Activated naive CD4-positive, alpha-beta T cell treated with anti-CD3 and anti-CD28 coated beads for 36 hours (primary cell): ENCODE measurements at places on chromosomes 7 and 10. TPM values are rescaled to one million over a fixed set of nuclear protein-coding genes. Genes with fewer than 3 reads are reported as not detected.
A peak's percentile ranks its signal among the peaks of the same experiment; 100 is the strongest.

- no peaks in the 10 kb centered on the region for H3K36me3 ChIP-seq
- no peaks in the 10 kb centered on the region for H3K27me3 ChIP-seq
Observed at GRCh38 chr7:35702541-35702940, 7.6 kb upstream of the HERPUD2 start.

GRCh38 chr10:48478469-48478868, 126.4 kb downstream of the ARHGAP22 start:
- H3K27ac ChIP-seq = no peak overlapping the region
- no peak for DNase-seq
- no peaks in the 10 kb centered on the region for H3K4me1 ChIP-seq
- H3K4me3 ChIP-seq = no peak overlapping the region

Gene CTAGE4
- 1.5 TPM for total RNA-seq

DNA sequence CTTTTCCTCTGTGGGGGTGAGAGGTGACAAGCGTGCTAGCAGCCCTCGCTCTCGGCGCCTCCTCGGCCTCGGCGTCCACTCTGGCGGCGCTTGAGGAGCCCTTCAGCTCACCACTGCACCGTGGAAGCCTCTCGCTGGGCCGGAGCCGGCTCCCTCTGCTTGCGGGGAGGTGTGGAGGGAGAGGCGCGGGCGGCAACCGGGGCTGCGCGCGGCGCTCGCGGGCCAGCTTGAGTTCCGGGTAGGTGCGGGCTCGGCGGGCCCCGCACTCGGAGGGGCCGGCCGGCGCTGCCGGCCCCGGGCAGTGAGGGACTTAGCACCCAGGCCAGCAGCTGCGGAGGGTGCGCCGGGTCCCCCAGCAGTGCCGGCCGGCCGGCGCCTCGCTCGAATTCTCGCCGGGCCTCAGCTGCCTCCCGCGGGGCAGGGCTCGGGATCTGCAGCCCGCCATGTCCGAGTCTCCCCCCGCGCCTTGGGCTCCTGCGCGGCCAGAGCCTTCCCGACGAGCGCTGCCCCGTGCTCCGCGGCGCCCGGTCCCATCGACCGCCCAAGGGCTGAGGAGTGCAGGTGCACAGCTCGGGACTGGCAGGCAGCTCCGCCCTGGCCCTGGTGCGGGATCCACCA, 352.8 kb upstream of the PODXL start:
- DNase-seq = no peak
- H3K4me1 ChIP-seq = no peaks in the 10 kb centered on the region
- H3K36me3 ChIP-seq = no peaks in the 10 kb centered on the region
- no peak overlapping the region for H3K4me3 ChIP-seq
- H3K27me3 ChIP-seq = peaks cover 48% of the 10 kb centered on the region
- H3K27ac ChIP-seq = no peak overlapping the region

GRCh38 chr7:106421181-106421762, 136.5 kb upstream of the NAMPT start:
- H3K4me1 ChIP-seq = peaks cover 84% of the 10 kb centered on the region
- peaks cover 11% of the 10 kb centered on the region for H3K27me3 ChIP-seq
- no peak overlapping the region for H3K4me3 ChIP-seq
- H3K36me3 ChIP-seq = peaks cover 8% of the 10 kb centered on the region
- DNase-seq = peak; percentile 63

DNA sequence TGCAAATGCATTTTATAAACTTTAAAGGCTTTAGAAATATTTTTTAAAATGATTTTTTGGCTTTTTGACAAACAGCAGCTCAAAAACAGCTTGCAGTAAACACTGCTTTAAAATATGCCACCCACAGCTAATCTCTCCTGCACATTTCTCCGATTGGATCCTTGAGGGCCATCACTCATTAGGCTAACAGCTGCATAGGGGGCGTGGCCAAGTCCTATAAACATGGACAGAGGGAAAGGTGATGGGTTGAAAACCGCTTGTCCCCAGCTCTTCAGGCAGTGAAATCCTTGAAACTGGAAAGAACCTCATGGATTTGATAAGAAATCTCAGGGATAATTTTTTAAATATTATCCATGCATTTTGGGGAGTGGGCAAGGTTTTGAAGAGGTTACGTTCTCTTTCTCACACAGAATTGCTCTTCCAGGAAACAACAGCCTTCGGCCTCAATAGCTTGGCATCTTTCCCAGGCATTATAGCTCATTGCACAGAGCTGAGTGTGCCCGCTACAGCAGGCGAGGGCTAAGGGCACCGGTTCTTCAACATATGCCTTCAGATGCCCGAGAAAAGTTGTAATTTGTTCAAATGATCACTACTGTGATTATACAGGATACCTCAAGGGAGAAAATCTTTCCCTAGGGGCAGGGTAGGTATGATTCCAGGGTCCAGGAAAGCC, 1.7 kb downstream of the PLEKHS1 start:
- no peaks in the 10 kb centered on the region for H3K36me3 ChIP-seq
- no peak overlapping the region for H3K27ac ChIP-seq
- no peak for DNase-seq
- H3K27me3 ChIP-seq = peaks cover 8% of the 10 kb centered on the region
- no peak overlapping the region for H3K4me3 ChIP-seq
- H3K4me1 ChIP-seq = no peaks in the 10 kb centered on the region

DNA sequence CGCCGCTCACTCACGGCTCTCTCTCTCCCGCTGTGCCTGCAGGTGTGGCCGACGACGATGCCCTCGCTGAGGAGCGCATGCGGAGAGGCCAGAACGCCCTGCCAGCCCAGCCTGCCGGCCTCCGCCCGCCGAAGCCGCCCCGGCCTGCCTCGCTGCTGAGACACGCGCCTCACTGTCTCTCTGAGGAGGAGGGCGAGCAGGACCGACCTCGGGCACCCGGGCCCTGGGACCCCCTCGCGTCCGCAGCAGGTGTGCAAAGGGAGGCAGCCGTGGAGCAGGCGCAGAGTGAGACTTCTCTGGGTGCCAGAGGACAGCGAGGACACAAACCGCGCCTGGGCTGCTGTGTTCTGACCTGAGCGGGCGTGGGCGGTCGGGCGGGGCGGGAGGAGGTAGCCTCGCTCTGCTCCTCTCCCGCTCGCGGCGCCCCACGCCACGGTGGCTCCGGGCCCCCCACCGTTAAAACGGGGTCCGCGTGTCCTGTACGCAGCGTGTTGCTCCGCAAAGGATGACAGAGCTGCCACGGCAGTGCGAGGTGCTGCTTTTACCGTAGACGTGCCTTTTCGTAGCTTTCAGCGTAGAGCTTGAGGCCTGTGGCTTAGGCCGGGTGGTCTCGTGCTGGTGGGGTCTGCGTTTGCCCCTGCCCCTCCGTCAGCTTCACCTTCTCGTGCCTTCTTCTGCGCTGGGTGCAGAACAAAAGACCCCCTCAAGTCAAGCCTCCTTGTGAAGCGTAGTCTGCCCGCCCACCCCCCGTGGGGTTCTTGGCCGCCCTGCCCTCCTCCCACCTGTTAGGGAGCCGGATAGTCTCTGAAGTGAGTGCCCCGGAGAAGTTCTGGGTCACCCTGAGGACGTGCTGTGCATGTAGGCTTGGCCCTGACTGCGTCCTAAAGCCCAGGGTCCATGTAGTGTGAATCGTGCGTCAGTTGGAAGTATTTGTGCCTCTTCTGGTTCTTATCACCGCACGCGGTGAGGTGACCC, 73.2 kb downstream of the DNAJB6 start:
- H3K27me3 ChIP-seq = no peaks in the 10 kb centered on the region
- peaks cover 5% of the 10 kb centered on the region for H3K4me1 ChIP-seq
- peaks cover 8% of the 10 kb centered on the region for H3K36me3 ChIP-seq
- H3K4me3 ChIP-seq = no peak overlapping the region
- no peak overlapping the region for H3K27ac ChIP-seq
- DNase-seq = no peak

DNA sequence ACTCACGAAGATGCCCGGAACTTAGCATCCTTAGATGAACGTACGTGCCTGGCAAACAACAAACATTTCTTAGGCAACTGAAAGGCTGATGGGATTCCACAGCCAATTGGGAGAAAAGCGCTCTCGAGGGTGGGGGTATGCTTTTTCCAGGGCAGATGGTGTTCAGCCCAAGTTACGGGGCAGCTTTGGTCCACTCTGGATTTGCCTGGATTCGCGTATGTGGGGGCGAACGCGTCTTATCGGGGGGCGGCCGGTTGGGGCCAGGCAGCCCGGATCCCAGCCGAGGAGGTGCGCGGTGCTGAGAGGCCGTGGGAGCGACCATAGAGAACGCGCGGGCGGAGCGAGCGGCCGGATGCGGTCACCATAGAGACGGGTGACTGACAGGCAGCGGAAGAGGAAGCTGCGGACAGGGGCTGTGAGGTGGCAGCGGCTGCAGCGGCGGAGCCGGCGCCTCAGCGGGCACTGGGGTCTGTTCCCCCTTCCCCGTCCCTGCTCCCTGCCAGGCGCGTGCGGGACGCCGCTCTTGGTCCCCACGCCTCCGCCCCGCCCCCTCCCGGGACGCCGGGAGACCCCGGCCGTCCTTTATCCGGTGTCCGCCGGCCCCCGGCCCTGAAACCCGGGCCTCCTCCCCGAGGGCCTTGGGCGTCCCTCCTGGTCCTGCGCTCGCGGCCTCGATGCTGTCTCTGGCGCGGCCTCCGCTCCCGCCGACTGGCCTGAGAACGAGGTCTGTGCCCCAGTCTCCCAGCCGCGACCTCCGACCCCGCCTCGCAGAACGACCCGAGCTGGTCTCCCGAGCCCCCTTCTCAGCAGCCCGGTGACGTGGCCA, at the start of gene CHPF2:
Gene CHPF2 (plus strand): TSS at position 393 of the 826 bp plus-strand sequence. CDS start 1,529 bp downstream, outside the sequence.
- peak within 1 kb of the TSS; percentile 100 for H3K4me3 ChIP-seq
- H3K4me1 ChIP-seq = peaks cover 35% of the 10 kb centered on the region
- H3K36me3 ChIP-seq = peaks cover 17% of the 10 kb centered on the region
- H3K27me3 ChIP-seq = no peaks in the 10 kb centered on the region

DNA sequence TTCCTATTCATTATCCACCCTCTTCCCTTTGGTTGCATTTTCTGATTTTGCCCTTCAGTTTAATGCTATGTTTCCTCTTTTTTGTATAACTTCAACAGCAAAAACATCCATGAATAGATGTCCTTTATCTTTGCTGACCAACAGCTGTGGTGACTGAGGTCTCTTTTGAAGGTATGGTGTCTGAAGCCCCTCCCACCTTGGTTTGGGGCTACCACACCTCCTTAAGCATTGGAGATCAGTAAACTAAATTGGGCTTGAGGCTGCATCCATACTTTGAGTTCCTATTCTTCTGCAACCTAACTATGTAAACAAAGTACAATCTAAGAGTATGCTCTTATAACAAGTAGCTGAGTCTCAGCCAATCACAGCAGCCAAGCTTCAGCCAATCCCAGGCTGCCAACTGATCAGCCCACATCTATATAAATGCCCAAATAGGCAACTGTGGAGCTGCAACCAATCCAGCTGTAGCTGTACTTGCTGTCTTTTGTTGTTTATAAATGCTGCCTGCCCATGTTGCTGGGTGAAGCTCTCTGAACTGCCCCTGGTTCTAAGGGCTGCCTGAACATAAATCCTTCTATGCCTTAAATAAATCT, 69.4 kb upstream of the PDLIM1 start:
- no peak overlapping the region for H3K4me3 ChIP-seq
- H3K36me3 ChIP-seq = no peaks in the 10 kb centered on the region
- peaks cover 7% of the 10 kb centered on the region for H3K27me3 ChIP-seq
- H3K27ac ChIP-seq = no peak overlapping the region

DNA sequence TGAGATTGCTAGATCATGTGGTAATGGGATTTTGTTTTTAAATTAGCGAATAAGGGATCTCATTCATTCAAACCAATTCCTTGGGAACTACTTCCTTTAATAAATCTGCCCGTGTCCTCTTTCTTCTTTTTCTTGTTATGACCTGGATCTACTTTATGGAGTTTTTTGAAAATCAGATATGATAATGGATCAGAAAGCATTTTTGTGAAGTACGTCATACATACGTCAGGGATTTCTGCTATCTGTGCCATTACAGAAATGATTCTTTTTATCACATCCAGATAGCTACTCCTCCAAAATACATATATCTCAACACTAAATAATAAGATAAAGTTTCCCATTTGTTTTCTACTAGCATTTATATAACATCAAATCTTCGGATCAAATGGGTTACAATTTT, 40.2 kb upstream of the STK17A start:
- no peak overlapping the region for H3K4me3 ChIP-seq
- no peak overlapping the region for H3K27ac ChIP-seq
- no peak for DNase-seq
- H3K27me3 ChIP-seq = no peaks in the 10 kb centered on the region
- H3K4me1 ChIP-seq = no peaks in the 10 kb centered on the region
- no peaks in the 10 kb centered on the region for H3K36me3 ChIP-seq

GRCh38 chr10:116835658-116836057, 13.6 kb upstream of the ENO4 start:
- no peak overlapping the region for H3K4me3 ChIP-seq
- peaks cover 11% of the 10 kb centered on the region for H3K27me3 ChIP-seq
- H3K36me3 ChIP-seq = no peaks in the 10 kb centered on the region
- H3K27ac ChIP-seq = no peak overlapping the region
- no peak for DNase-seq
- H3K4me1 ChIP-seq = no peaks in the 10 kb centered on the region

Gene HTR5A
- not detected for total RNA-seq

DNA sequence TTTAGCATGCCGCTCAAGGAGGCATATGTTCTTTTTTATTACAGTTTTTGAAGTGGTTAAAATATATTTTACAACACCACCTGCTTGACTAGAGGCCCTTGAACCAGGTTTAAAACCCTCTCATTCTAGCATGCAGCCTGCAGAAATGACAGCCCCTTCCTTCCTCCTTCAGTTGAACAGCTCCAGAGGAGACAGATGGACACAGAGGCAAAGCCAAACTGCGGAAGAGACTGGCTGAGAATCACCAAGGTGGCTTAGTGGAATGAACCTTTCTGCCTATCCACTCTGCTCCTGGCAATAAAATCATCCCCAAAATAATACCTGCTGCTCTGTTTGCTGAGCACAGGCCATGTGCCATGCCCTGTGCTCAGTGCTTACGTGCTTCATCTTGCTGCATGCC, 23.9 kb upstream of the PLPP4 start:
- no peak overlapping the region for H3K27ac ChIP-seq
- DNase-seq = no peak
- H3K4me1 ChIP-seq = no peaks in the 10 kb centered on the region
- H3K27me3 ChIP-seq = peaks cover 24% of the 10 kb centered on the region
- H3K4me3 ChIP-seq = no peak overlapping the region
- no peaks in the 10 kb centered on the region for H3K36me3 ChIP-seq

DNA sequence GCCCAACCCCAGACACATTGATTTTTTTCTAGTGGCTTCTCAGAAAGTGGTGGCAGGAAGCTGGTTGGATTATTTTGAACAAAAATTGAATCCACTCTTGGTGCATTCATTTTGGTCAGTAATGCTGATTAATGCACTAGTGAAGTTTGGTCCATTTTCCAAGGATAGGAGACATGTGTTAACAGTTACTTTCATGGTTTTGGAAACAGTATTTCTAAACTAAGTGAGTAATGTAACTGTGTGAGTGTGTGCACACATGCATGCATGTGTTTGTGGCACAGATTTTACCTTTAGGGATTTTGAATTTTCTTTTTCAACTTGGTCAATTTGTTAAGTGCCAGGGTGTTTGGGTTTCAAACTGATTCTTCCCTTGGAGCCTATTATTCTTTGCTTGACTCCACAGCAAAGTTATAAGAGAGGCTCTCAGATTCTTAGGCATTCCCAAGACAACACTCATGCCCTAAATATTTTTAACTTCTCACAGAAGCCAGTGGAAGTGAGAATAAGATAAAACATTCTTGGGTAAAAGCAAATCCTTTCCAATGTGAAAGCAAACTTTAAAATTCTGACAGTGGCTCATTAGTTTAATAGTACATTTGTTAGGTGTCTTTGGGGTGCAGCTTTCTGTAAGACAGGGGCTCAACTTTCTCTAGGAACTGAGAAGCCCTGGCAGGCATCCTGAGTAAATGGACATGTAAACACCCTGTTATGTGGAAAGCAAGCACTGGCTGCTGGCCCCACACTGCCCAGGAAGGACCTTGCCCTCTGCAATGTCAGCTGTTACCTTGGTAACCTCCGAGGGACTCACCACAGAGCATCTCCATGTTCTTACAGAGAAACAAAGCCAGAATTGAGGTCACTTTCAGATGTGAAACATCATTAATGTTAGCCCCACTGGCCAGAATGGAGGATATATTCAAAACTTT, 68.4 kb downstream of the ASAH2B start:
- no peaks in the 10 kb centered on the region for H3K4me1 ChIP-seq
- H3K36me3 ChIP-seq = no peaks in the 10 kb centered on the region
- H3K27ac ChIP-seq = no peak overlapping the region
- H3K4me3 ChIP-seq = no peak overlapping the region
